Natural killer cell treated with Interleukin-12 subunit alpha and Interleukin-12 subunit beta and Interleukin-15 and Interleukin-18, amount 100 ng/mL, for 72 hours (primary cell): ENCODE measurements at places on chromosomes 5 and 9. TPM values are rescaled to one million over a fixed set of nuclear protein-coding genes. Genes with fewer than 3 reads are reported as not detected.

- DNase-seq = no peak
These were observed 16.4 kb downstream of the SLC6A7 start for GRCh38 chr5:150206098-150206778.

- DNase-seq = peak; percentile 68
These were observed 12.0 kb upstream of the C9 start for GRCh38 chr5:39376293-39376714.

GRCh38 chr5:82793808-82794419, 283.3 kb downstream of the TMEM167A start:
- DNase-seq = no peak

GRCh38 chr5:149472399-149472798, 78.8 kb downstream of the CSNK1A1 start:
- no peak for DNase-seq

DNA sequence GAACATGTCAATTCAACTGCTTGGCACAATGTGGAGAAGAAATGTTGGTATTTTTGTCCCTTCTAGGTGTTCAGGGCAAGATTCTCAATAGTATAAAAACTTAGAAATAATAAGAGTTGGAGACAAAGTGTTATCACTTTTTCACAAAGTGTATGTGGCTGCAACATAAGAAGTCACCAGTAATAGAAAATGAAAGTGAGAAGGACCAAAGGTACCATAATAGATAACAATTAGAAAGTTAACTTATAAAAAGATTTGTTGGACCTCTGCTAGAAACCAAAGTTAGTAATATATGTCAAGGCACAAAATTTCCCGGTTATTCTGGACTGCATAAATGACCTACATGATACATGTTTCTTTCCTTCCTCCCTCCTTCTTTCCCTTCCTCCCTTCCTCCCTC, 1535.3 kb downstream of the EFNA5 start:
- DNase-seq = no peak

GRCh38 chr5:149141224-149141956, at the start of gene ABLIM3:
Gene ABLIM3, plus strand, starts transcription at chr5:149141493. Its CDS starts 603 bp downstream, at chr5:149142096.
- peak; percentile 70 for DNase-seq

GRCh38 chr5:168118042-168118668, 173.3 kb upstream of the WWC1 start:
- DNase-seq = no peak

HNRNPA0 gene
- 28.7 TPM for total RNA-seq

FRRS1L gene
- not detected for total RNA-seq

NEUROG1 gene
- not detected for total RNA-seq

ACTBL2 gene
- total RNA-seq = not detected

ADCY2 gene
- not detected for total RNA-seq

SPINK7 gene
- total RNA-seq = not detected

C9orf50 gene
- not detected for total RNA-seq

INSL6 gene
- not detected for total RNA-seq

CENPK gene
- total RNA-seq = 44.5 TPM

THOC3 gene
- total RNA-seq = 36.3 TPM
